ENCODE measurements at places on chromosomes 7 and 10.

- no peak for DNase-seq
Measured at GRCh38 chr7:123637203-123637602, 18.5 kb upstream of the LMOD2 start.

DNA sequence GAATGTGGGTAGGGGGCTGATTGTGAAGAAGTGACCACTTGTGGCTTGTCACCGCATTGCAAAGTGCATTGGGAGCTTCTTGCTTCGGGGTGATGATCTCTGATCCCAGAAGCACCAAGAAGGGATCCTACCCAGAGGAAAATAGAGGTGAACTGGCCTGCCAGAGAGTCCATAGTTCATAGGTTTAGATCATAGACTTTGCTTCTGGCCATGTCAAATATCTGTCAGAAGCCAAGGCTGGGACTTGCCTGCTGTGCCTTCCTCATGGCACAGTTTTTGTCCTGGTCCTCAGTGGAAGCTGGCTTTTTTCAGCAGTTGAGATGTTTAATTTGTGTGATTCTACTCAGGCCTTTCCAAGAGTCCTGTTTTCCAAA, 1.1 kb downstream of the ZSWIM8 start:
- DNase-seq: no peak

DNA sequence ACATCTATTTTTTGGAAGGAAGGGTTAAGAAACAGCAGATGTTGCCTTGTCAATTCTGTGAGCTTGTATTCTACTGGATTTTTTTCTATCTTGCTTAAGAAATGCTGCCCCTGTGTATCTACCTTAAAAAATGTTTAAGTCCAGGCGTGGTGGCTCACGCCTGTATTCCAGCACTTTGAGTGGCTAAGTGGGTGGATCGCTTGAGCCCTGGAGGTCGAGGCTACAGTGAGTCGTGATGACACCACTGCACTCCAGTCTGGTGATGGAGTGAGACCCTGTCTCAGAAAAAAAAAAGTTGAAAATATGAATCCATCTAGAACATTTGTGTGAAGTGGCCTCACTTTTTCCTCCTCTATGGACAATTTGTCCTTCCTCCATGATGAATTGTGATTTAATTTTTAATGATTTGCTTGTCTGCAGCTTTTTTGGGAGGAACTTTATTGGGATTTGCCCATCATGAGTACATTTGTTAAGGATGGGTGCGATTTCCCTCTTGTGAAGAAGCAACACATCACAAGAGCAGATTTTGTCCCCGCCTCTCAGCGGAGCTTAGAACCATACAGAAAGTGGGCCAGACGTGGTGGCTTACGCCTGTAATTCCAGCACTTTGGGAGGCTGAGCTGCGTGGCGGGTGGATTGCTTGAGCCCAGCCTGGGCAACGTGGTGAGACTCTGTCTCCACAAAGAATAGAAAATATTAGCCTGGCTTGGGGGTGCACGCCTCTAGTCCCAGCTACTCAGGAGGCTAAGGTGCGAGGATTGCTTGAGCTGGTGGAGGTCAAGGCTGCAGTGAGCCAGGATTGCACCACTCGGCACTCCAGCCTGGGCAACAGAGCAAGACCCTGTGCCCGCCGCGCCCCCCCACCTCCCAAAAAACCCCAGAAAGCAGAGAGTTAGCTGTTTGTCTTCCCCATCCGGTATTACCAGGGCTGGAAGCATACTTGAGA, 57.7 kb downstream of the DNAJB6 start:
- no peak for DNase-seq

GRCh38 chr7:80740778-80741545, 102.5 kb downstream of the CD36 start:
- DNase-seq: no peak

GRCh38 chr10:98267894-98268693, at the start of gene LOXL4:
LOXL4 (minus strand) TSS chr10:98268194; CDS start chr10:98263019, 5,175 bp downstream.
- DNase-seq: no peak

DNA sequence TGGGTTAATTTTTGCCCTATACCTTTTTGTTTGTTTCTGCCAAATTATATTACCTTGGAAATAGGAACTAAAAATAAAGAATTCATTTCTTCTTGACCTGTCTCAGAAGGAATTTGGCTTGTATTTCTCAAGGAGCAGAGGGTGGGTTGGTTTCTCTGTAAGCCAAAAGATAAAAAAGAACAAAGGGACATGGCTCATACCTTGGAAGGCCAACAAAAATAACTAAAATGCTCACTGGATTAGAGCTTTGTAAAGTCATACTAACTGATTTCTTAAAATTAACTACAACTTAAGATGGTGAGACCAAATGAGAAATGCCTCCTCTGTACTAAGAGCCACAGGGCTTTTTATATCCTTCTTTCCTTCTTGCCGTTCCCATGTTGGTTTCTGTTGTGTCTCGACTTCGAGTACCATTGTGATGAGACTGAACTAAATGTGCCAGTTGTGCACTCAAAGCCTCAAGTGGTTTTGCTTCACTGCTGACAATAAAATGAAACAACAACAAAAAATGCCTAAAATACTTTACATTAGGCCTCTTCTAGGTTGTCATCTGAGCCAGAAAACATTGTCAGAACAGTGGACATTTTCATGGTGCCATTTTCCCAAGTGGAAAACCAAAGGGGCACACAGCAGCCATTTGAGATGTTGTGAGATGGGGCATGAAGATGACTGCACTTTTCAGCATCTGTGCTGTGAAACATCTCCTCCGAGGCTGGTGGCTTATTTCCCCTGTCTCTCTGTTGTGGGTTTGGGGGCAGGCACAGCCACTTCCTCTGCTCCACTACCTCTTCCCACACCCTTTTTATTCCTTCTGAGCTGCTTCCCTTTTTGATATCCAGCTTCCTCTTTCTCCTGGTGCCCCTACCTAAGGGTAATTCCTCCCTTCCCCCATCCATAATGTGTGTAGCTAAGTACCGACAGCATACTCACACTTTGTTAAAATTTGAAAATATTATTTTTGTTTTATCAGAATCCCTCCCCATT, 51.8 kb upstream of the AGR3 start:
- DNase-seq: no peak

DNA sequence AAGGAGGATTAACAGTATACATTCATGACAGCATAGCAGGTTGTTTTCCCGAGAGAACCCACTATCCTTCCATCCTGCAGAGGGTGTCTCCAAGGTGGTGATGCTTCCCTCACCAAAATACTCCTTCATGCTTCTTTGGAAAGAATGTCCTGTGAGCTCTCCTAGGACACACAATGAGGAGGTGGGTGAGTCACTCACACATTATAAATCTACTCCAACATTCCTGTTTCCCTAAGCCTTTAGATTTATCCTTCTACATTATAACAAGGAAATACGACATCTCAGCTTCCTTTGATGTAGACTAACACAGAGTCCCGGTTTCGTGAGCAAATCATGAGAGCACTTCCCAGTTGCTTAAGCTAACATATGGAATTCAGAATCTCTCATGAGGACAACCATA, 689.7 kb upstream of the CELF2 start:
- no peak for DNase-seq

DNA sequence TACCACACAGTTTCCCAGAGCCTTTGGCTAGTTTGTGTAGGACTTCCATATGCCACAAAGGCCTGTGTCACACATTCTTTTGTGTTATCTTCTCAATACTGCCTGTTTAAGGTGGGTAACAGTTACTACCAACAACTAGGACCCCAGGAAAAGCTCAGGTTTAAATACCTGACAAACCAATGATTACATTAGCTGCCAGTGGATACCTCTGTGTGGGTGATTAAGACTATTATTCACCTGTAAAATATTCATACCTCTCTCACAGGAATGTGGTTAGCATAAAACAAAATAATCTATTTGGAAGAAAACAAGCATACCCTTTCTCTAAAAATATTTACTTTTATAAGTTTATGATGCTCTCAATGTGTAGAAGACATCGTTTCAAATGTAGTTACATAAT, 1007.7 kb downstream of the NRG3 start:
- DNase-seq: no peak

DNA sequence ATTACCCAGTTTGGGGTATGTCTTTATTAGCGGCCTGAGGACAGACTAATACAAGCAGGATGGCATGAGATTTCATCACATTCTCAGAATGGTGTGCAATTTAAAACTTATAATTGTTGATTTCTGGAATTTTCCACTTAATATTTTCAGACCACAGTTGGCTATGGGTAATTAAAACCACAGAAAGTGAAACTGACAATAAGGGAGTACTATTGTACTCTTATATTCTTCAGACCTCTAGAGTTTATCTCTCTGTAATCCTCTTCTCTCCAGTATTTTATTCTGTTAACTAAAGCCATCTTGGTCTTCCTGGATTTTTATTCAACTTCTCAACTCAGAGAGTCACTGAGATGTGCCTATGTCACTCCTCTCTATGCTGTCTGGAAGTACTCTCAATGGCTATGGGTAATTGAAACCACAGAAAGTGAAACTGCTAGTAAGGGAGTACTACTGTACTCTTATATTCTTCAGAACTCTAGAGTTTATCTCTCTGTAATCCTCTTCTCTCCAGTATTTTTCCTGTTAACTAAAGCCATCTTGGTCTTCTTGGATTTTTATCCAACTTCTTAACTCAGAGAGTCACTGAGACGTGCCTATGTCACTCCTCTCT, 118.3 kb downstream of the PPP1R17 start:
- no peak for DNase-seq

GRCh38 chr7:143444785-143445184, 1.5 kb downstream of the TAS2R60 start:
- no peak for DNase-seq

- peak; percentile 21 for DNase-seq
Measured at GRCh38 chr7:15199482-15199881, 296.9 kb upstream of the DGKB start.

GRCh38 chr10:14617852-14618251, 156.8 kb downstream of the FAM107B start:
- no peak for DNase-seq

DNA sequence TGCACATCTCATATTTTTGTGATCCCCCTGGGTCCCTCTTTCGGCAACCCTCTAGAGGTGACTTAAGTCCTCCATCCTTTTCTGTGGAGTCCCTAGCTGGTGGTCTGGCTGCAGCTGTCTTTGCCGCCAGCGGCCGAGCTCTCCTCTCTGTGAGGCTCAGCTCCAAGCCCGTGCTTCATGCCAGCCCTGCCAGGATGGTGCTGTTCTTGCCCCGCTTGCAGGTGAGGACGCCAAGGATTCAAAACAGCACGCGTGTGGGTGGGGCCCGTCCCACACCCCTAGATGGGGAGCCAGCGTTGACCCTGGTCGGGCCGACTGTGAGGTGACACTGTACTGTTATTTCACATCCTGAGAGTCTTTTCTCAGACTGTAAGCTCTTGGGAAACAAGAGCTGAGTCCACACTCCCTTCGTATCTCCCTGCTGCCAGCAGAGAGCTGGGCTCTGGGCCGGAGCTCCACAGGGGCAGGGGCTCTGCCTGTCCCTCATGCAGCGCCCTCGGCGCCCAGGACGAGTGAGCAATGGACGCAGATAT, 36.6 kb upstream of the GJD4 start:
- no peak for DNase-seq

GRCh38 chr7:148211740-148212151, 378.8 kb upstream of the C7orf33 start:
- DNase-seq: peak; percentile 23

DNA sequence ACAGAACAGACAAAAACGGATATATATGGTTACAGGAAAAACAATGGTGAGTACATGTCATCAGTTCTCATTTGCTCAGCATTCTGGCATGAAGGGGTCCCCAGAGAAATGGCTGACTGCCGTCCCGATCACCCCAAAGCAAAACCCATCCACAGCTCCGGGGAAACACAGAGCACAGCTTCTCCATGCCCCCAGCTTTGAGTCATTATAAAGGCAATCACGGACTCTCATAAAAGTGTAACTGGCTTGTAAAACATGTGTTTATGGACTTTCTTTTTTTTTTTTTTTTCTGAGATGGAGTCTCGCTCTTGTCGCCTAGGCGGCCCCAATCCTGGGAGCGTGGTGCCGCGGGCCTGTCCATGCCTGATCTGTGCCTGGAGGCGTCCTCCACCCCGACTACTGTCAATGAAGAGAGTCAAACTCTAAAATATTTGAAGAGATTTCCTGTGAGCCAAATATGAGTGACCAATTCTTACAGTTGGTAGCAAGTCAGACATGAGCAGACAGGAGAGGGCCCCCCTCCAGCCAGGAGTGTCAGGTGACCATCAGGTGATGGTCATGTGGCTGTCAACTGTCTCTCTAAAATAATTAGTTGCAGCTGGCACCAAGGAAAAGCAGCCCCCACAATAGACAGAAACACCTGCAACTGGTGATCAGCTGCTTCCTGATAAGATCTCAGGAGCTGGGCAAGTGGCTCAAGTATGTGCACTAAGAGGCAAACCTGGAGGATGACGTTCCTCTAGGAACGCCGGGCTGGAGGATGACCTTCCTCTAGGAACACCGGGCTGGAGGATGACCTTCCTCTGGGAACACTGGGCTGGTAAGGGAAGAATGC, 21.7 kb upstream of the NOM1 start:
- DNase-seq: no peak

GRCh38 chr7:158056761-158057160, 530.9 kb downstream of the PTPRN2 start:
- no peak for DNase-seq

DNA sequence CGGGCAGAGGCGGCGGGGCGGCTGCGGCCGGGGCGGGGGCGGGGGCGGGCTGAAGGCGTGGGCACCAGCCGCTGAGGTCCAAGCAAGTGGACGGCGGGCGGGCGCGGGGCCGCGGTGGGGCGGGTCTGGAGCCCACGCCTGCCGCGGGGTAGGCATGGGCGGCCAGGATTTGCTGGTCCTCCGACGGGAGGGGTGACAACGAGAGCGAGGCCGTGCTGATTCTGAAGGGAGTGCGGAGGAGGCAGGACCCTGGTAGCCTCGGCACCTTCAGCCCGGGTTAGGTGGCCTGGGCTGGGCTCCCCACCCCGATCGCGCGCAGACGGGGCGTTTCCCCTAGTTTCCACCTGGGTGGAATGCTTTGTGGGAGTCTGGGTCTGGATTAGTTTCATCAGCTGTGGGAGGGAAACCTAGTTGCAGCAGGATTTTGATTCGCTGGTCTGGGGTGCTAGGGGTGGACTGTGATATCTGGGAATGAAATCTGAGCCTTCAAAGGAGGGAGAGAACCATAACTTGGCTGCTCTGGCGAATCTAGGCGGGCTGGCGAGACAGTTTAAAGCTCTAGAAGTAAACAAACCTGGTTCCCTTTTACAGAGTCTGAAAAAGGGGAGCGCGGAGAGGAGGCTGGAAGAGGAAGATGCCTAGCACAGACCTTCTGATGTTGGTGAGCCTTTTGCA, 609 bp downstream of the SGPL1 start:
- DNase-seq: peak; percentile 4

DNA sequence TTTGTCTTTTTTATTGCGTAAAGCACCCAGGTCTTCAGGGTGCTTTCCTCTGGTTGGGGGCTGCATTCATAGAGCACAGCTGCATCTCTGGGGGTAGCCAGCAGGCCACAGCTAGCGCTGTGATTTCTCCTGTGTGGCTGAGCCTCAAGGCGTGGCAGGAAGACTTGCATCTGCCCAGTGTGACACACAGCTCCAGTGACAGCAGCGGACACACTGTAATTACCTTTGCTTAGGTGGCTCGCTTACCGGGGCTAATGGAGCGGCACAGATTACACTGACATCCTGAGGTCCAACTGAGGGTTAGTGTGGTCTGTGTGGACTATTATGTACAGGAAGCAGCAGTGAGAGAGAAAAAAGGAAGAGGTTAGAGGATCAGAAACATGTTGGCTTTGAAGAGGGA, 27.1 kb downstream of the ABCB4 start:
- no peak for DNase-seq
